Lung (tissue), 17 donors: ENCODE measurements at places on chromosomes 12 and 14. TPM values are rescaled to one million over a fixed set of nuclear protein-coding genes. Genes with fewer than 3 reads are reported as not detected.

Gene ENDOU
- total RNA-seq: 0.31 TPM

- H3K27me3 ChIP-seq: no peaks in the 10 kb centered on the region
- no peak overlapping the region for H3K4me3 ChIP-seq
- no peaks in the 10 kb centered on the region for H3K36me3 ChIP-seq
- no peak overlapping the region for H3K27ac ChIP-seq
- DNase-seq: peak; percentile 42
- H3K4me1 ChIP-seq: peaks cover 10% of the 10 kb centered on the region
Measured at GRCh38 chr12:63918800-63919300, 74.3 kb downstream of the SRGAP1 start.

DNA sequence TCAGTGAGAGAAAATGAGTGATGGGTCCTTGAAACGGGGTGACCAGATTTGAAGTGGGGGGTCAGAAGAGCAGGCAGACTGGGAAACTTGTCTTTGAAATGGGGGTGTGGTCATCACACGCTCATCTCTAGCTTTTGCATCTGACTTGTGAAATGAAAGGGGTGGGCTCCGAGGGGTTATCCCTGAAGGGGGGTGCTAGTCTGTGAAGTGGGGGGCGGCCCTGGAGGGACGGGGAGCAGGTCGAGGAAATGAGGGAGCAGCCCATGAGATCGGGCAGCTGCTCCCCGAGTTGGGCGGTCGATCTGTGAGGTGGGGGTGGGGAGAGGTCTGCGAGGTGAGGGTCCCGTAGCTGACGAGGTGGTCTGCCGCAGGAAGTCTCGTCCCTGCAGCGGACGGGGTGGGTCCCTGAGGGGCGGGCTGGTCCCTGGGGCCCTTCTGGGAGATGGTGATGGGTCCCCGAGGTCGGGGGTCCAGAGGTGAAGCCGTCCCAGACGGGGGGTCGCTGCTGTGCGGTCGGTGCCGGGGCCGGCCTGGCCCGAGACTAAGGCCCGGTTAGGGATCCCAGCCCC is 542 bp downstream of the PXN start:
- H3K4me3 ChIP-seq: peak overlapping the region; percentile 75
- H3K4me1 ChIP-seq: peaks cover 28% of the 10 kb centered on the region
- no peak for DNase-seq
- peak overlapping the region; percentile 87 for H3K27ac ChIP-seq
- no peaks in the 10 kb centered on the region for H3K27me3 ChIP-seq

DNA sequence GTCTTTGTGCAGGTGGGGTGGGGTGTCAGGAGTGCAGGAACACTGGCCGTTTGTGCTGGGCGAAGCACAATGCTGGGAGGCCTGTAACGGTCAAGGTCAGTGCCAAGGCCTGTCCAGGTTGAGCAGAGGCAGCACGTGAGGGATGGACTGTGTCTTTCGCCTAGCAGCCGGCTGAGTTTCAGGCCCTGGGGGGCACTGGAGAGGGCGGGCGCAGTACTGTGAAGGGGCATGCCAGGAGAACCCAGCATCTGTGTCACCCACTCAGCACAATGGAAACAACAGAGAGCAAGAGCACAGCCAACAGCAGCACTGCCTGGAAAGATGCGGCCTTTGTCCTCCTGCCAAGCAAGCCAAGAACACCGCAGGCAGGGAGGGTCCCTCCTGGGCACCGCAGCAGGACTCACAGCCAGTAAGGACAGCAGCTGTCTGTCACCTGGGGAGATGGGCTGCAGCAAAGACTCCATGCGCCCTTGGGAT is 25.2 kb downstream of the SLC25A47 start:
- no peaks in the 10 kb centered on the region for H3K27me3 ChIP-seq
- H3K27ac ChIP-seq: no peak overlapping the region
- DNase-seq: no peak
- H3K4me1 ChIP-seq: peaks cover 3% of the 10 kb centered on the region

DNA sequence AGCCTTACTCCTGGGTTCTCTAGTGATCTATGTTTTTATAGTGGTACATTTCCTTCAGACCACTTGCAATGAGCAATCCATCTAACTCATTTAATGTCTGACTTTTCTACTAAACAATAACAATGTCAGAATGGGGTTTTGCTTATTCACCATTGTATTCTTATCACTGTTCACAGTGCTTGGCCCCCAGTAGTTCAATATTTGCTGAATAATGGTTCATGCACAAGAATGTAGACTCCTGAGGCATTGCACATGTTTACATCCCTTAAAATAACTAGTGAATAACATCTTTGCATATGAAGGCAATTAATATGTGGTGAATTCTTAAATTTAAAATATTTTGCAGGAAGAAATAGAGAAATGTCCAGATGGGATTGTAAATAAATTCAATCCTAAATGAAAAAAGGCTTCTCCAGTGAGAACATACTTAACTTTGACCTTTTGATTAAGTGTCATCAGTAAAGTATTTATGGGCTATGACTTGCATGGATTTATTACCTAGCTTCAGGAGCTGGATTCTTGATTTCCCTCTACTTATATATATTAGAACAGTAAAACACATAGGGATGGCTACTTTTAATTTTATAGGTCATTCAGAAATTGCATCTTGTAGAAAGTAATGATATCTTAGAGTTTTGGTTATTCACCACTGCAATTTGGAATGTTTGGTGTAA is 3.4 kb downstream of the CCER1 start:
- H3K27me3 ChIP-seq: no peaks in the 10 kb centered on the region
- H3K4me1 ChIP-seq: no peaks in the 10 kb centered on the region
- no peak overlapping the region for H3K4me3 ChIP-seq
- no peak for DNase-seq
- no peak overlapping the region for H3K27ac ChIP-seq

DNA sequence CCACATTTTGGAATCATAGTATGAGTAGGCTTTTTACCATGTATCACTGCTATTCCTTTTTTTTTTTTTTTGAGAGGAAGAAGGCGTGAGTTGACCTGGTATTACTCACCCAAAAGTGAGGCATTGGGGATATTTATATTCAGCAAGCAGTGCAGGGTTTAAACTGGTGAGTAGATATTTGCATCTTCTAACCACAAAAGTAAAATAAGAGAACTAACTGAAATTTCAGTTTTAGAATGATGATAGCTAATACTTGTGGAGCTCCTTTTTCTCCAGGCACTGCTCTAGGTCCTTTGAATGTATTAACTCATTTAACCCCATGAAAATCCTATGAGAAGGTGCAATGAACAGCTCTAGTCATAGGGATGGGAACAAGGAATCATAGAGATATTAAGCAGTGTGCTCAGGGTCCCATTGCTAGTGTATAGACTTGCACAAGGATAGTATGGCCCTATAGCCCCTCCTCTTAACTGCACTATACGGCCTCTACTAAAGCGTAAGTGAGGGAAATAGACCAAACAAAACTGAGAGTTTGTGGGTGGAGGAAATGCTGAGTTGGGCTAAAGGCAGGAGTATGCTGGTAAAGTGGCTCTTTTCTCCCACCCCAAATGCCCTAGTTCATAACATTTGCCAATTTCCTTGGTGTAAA is 104.3 kb upstream of the MAX start:
- no peaks in the 10 kb centered on the region for H3K27me3 ChIP-seq
- H3K27ac ChIP-seq: no peak overlapping the region
- DNase-seq: no peak
- H3K36me3 ChIP-seq: no peaks in the 10 kb centered on the region

- H3K4me1 ChIP-seq: peaks cover 21% of the 10 kb centered on the region
- peaks cover 15% of the 10 kb centered on the region for H3K36me3 ChIP-seq
Measured at GRCh38 chr12:56634242-56634836, 4.2 kb upstream of the BAZ2A start.
